ENCODE measurements at places on chromosomes 6 and 20.
A peak's percentile ranks its signal among the peaks of the same experiment; 100 is the strongest.

GRCh38 chr20:59020938-59021551 is 1.8 kb downstream of the TUBB1 start:
- peak; percentile 95 for DNase-seq

- no peak for DNase-seq
Observed at GRCh38 chr6:105137388-105137787, 42.4 kb downstream of the POPDC3 start.

- no peak for DNase-seq
Observed at GRCh38 chr20:59987135-59987534, 28.9 kb downstream of the CDH26 start.

GRCh38 chr6:149342525-149342924 is 25.0 kb downstream of the TAB2 start:
- DNase-seq: no peak

DNA sequence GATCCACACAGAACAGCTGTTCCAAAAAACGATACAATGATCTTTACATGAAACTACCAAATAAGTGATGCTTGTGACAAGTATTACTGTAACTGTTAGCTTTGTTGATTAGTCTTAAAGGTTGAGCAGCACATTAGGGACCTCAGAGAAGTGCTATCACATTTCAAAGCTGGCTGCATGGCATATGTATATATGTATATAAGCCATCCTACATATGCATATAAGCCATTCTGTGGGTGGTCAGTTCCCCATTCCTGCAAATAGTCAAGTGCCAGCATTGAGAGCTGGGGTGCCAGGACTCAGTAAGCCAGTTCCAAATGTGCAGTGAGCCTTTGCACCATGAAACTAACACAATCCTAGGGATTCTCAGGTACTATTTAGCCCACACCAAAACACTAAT is 296.3 kb downstream of the FOXC1 start:
- no peak for DNase-seq

- no peak for DNase-seq
Observed at GRCh38 chr20:23773127-23773526, 22.4 kb upstream of the CST1 start.

DNA sequence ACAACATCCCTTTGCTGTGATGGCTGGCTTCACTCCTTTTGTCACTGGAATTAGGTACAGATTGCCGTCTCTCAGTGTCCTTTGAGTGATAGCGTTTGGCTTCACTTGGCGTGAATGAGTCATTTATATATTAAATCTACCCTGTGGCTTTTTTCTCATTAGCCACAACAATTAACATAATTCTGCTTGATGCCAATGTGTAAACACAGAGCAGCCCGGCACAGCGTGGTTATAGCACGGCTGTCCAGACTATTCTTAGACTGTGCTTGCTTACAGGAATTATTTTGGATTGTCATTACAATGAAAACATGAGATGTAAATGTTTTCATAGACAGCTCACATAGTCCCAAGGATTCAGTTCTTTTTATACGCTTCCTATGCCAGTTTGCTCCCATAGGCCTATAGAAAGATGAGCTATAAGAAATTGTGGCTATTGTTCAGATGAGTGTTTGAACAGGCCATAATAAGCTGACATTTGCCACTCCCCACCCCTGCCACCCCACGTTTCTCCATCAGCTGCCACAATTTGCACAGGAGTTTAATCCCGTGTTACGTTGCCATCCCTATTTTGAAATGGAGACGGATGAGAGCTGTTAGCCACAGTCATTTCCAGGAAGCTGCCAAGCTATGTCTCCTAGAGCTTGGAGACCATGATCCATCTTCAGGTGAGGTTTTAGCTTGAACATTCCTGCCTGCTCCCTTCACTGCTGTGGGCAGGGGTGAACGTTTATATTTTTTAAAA is 65.9 kb downstream of the PPP1R14C start:
- DNase-seq: no peak

DNA sequence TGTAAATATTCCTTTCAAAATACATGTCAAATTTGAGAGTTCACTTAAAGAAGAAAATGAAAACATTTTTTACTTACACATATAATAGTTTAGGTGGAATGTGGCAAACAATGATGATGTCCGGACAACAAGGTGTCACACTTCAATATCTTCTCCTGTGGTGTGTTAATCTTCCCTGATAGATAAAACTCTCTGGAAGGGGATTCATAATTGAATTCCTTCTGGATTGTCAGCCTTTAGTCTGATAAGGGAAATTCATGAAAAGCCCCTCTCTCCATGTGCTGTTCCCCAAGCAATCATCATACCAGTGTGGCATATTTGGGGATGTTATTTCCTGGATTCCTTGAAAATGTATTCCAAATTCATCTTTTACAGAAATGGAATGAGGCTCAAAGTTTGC is 971 bp upstream of the SERINC3 start:
- no peak for DNase-seq

DNA sequence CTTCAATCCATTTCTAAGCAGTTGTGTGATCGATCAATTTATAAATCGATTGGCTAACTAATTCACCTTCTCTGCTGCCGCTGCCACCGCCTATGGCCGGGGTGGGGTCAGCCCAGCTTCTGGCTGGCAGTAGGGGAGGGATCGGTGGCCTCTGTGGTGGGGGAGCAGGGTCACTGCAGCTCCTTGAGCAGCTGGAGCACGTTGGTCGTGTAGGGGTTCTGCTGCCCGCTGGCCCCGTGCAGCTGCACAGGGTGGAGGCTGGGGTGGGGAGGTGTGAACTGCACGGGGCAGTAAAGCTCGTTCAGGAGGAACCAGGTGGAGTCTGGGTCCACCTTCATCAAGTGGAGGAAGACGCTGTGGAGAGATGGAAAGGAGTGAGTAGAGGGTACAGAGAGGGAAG is 50.0 kb downstream of the TTI1 start:
- DNase-seq: no peak

DNA sequence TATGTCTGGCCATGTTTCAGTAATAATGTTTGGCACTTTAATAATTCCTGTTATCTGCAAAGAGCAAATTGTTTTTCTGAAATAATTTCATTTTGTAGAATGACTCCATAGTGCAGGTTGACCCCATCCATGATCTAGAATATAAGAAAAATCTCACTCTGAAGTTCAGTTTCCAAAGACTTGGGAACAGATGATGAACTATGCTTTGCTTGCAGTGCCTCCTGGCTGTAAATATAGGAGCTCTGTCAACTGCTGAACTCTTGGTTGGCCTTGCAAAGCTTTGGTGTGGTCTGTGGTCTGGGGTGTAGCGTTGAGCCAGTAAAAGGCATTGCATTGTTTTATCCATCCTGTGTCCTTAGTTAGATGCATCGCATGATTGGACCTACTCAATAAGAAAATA is 104.0 kb downstream of the PLCB4 start:
- no peak for DNase-seq

- no peak for DNase-seq
Observed at GRCh38 chr6:14288910-14289309, 171.3 kb downstream of the CD83 start.

DNA sequence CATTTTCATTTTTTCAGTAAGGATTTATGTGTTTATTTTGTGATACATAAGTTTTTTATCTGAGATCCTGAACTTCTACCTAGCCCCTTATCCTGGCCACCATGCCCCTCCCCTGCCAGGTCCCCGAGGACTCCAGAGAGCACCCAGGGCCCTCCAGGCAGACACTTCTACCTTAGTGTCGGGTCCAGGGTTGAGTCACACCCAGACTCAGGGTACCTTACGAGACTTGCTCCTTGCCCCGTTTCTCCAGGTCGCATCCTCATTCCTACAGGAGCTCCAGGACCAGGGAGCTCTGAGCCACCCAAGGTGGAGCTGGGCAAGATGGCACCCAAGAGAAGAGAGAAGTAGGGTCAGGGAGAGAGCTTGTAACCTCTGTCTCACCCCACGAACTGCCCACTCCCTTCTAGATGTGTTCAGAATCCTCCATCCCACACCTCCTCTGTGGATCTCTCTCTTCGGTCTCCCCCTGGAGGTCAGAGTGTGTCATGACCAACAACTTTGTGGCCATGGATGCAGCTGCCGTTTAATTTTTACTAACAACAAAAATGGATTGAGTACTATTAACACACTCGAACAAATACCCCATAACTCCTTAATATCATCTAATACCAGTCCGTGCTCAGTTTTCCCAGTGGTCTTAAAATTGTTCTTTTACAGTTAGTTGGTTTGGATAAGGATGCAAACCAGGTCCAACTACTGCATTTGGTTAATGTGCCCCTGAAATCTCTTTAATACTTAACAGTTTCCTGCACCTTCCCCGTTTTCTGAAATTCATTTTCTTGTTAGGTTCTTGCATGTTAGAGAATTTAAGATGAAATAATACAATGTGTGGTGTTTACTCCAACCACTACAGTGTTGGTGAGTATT is 130.6 kb upstream of the INSM1 start:
- DNase-seq: peak; percentile 10

DNA sequence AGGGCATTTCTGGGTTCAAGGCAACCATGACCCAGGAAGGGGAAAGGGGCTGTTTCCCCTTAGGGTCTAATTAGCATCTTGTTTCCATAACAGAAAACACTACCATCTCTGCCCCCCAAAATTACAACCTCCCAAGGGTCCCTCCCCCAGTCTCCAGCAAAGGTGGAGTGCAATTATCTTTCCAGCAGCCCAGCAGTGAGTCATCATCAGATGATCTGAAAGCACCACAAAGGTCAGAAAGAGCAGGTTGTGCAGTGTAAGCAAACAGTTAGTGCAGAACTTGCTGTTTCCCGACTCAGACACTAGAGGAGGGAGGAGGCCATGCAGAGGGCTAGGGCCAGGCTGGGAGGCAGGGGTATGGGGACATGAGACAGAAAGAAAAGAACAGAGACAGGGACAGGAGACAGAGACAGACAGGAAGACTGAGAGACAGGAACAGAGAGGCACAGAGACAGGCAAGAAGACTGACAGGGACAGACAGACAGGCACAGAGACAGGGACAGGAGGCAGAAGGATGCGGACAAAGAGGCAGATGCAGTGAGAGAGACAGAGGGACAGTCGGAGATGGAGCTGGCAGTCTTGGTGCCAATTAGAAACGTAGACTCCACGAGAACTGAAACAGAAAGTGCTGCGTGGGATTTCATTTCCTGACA is 62.5 kb downstream of the PYGB start:
- peak; percentile 4 for DNase-seq

DNA sequence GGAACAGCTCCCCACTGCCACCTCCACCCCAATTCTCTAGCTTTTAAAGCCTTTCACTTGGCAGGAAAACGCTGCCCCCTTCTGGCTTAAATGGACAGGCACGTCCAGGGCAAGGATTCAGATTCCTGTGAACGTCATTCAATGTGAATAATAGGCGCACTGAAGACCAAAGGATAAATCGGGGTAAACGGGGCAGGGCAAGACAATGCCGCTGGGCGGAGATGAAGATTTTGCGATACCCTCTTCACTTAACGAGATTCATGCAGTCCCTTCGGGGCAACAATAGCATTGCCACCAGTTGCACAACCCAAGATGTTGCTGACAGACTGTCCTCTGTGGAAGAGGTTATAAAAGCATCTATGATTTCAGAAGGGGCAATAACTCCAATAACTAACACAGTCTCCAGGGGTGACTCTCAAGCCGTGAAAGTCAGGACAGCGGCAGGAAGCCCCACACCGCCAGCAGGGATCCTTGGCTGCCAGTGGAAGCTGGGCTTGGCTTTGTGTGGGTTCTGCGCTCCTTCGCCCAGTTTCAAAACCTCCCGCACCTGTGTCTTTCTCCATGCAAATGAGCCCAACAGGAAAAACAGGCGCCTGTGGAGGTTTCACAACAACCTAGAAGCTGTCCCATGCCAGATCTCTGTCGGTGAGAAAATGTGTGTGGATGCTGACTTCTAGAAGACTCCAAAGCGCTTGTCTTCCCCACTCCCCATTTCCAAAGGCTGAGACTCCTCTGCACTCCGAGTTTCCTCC is 291.8 kb downstream of the BMP7 start:
- DNase-seq: no peak

DNA sequence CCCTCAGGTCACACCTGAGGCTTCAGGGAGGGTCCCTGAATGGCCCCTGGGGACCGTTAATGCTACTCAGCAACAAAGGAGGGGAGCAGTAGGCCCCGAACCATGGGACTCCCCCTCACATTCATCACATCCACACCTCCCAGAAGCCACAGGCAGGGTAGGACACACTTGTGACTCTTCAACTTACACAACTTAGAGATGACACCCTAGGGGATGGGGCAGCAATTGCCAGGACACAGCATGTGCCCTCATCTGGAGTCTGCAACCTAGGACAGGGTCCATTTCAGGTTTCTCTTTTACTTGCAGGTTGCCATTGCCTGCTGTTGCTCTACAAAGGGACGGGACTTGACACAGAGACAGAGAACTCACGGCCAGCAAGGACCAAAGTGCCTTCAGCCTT is 770 bp downstream of the ULBP3 start:
- no peak for DNase-seq

DNA sequence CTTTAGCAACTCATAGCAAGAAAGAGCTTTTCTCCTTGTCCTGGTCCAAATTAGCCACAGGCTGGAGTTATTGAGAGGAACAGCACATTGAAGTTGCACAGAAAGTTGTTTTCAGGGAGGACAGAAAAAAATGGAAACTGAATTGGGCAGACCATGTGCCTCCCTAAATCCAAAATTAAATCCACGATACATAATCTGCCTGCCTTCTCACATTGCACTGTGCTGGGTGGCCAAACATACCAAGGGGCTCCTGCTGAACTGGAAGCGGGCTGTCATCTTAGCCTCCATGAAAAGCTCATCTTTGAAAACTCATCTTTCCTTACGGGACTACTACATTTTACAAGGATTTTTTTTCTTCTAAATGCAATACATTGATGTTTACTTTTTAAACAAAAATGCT is 59.9 kb downstream of the TNFAIP3 start:
- DNase-seq: no peak

- no peak for DNase-seq
Observed at GRCh38 chr6:36053878-36054277, 26.3 kb downstream of the MAPK14 start.

DNA sequence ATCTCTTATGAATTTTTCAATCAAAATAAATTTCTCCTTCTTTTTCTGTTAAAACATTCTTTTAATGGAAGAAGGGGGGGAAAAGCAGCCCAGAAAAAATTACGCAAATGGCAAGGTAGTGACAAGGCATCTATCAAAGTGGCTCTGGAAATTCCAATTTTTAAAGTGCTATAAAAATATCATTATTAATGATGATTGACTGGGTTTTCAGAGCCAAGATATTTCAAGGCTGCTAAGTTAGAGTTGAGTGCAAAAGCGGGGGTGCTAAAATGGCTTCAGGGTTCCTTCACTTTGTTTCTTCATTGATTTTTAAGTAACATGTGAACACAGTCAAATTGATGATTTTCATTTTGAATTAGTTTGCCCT is 171.6 kb upstream of the CITED2 start:
- DNase-seq: no peak

GRCh38 chr6:113654396-113654795 is 202.7 kb upstream of the MARCKS start:
- DNase-seq: no peak
